ENCODE measurements at places on chromosomes 6 and 20.

DNA sequence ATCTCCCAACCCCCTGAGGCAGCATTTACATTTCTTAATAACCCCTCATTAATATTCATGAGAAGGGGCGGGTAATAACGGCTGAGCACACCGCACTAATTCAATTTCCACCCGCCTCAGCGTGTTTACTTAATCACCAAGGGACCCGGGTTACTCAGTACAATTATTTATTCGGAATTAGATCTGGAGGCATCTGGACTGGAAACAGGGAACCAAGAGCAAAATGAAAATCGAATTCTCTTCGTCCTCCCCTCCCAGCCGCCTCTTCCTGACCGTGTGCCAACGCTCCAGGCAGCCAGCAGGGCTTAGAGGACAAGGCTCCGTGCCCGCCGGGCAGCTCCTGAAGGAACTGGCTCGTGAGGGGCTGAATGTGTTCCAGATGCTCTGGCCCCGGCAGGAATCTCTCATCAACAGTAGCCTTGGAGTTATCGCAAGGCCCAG is 23.5 kb upstream of the CTNNBL1 start:
- no peak for DNase-seq

- DNase-seq = no peak
Observed at GRCh38 chr6:71645299-71645698, 241.1 kb upstream of the RIMS1 start.

DNA sequence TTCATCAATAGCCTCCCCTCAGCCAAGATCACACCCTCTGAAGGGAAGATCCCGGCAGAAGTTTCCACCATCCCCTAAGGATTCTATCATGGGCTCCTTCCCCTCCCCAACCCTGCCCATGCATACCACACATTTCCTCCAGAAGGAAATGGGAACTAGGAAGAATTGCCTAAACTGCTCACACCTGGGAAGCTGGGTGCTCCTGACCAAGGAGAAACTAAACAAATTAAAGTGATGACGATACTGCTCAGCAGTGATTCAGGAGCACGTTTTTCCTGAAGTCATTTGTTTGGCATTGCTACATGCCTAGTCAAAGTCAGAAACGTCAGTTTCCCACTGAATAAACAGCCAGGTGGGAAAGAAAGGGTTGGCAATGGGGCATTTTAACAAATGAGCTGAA is 136.1 kb upstream of the CDYL start:
- DNase-seq = no peak

DNA sequence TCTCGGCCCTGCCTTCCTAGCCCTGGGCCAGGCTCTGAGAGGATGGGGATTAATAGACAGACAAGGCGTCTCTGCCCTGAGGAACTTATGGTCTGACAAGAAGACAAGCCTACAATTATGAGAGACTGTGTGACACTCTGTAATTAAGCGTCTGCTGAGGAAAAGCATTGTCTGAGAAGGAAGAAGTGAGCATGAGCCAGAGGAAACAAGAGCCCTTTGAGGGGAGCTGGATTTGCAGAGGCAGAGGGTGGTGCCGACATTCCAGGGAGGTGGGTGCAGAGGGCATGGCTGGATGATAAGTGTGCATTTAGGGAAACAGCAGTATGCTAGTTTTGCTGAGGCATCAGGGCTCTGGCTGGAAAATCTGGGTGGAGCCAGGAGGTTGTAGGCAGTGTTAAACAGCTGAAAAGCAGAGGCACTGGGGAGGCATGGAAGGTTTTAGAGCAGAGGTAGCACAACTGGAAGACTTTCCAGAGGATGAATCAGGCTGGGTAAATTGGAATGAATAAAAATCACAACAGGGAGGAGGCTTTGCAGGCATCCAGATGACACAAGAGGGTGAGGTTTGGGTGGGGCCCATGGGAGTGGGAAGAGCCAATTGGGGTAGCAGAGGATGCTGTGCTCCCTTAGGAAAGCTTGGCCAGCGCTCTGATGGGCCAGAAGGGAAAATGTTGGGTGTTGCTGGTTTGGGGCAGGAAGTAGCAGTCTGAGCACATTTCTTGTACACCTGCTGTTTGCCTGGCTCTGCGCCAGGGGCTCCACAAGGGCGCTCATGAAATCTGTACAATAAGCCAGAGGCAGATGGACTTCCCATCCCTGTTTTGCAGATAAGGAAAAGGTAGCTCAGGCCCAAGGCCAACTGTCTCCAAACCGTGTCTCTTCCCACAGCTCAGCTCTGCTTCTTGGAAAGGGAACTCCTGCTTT is 74.0 kb upstream of the MYL9 start:
- no peak for DNase-seq

- no peak for DNase-seq
Observed at GRCh38 chr6:120779441-120779840, 554.8 kb downstream of the TBC1D32 start.
